ENCODE measurements at places on chromosomes 7 and 10. TPM values are rescaled to one million over a fixed set of nuclear protein-coding genes. Genes with fewer than 3 reads are reported as not detected.

The TDRD1 gene
- not detected for total RNA-seq

The EXOC4 gene
- total RNA-seq = 111 TPM

The FOXI2 gene
- total RNA-seq = not detected

The ADIRF gene
- total RNA-seq = not detected

The ZDHHC6 gene
- total RNA-seq = 37.1 TPM

The PRKG1 gene
- 37.0 TPM for total RNA-seq

The CHAT gene
- not detected for total RNA-seq

The PCLO gene
- 6.0 TPM for total RNA-seq

DNA sequence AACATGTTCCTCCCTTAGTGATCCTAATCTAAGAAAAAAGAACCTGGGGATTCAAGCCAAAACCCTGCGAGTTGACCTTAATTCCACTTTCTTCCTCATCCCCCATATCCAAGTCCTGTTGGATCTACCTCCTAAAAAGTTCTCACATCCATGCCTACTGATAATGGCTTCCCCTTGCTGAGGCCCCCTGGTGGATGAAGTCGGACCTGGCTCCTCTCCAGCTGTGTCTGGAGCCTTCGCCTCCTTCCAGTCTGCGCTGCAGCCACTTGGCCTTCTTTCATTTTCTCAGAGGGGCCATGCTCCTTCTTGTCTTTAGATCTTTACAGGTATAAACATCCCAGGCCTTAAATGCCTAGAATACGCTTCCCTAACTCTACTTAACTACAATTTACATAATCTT, 8.1 kb downstream of the PDE1C start:
- peak; percentile 49 for DNase-seq
- peaks cover 22% of the 10 kb centered on the region for H3K4me1 ChIP-seq
- peaks cover 78% of the 10 kb centered on the region for H3K27me3 ChIP-seq
- H3K36me3 ChIP-seq = no peaks in the 10 kb centered on the region
- H3K4me3 ChIP-seq = no peak overlapping the region
- no peak overlapping the region for H3K27ac ChIP-seq

DNA sequence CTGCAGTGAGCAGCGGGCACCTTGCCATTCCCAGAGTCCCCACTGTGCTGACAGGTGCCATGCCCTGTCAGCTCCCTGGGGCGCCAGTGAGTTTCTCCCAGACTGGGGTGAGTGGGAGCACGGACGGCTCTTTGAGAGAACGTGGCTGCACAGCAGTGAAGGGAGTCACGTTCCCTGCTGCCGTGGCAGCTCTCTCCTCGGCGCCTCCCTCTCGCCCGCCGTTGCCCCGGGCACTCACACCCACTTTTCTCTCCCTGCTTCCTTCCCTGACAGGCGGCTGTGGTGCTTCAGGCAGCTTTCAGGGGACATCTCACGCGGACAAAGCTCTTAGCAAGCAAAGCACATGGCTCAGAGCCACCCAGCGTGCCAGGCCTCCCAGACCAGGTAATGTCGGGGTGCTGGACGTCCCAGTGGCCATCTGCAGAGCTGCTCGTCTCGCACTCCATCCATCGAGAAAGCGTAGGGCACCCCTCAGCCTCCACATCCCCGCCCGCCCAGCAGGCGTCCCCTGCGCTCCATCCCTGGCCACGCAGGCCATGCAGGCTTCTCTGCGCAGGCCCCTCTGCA, 27.1 kb upstream of the TTYH3 start:
- peaks cover 4% of the 10 kb centered on the region for H3K4me1 ChIP-seq
- no peak overlapping the region for H3K27ac ChIP-seq
- peaks cover 8% of the 10 kb centered on the region for H3K36me3 ChIP-seq
- H3K27me3 ChIP-seq = no peaks in the 10 kb centered on the region

DNA sequence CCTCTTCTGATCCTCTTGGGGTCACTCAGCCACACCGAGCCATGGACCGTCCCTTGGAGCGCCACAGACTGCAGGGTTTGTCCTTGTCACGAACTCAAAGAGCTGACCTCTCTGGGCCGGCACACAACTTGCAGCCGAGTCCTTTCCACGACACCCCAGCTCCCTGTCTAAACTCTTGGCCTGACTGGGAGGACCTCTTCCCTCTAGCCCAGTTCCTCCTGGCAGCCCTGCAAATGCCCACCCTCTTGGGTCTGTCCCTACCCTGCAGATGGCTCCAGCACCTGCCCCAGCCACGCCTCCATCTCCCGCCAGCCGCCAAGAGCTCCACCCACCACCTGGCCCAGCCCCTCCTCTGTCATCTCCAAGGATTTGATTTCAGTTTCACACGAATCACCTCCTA, 339.2 kb downstream of the DNAJB6 start:
- H3K27me3 ChIP-seq = peaks cover 98% of the 10 kb centered on the region
- DNase-seq = no peak
- H3K4me3 ChIP-seq = no peak overlapping the region
- H3K27ac ChIP-seq = no peak overlapping the region
- H3K36me3 ChIP-seq = no peaks in the 10 kb centered on the region
- H3K4me1 ChIP-seq = no peaks in the 10 kb centered on the region

- H3K27ac ChIP-seq = no peak overlapping the region
- H3K4me3 ChIP-seq = no peak overlapping the region
These were observed 288.9 kb downstream of the ADARB2 start for GRCh38 chr10:1448252-1448930.

DNA sequence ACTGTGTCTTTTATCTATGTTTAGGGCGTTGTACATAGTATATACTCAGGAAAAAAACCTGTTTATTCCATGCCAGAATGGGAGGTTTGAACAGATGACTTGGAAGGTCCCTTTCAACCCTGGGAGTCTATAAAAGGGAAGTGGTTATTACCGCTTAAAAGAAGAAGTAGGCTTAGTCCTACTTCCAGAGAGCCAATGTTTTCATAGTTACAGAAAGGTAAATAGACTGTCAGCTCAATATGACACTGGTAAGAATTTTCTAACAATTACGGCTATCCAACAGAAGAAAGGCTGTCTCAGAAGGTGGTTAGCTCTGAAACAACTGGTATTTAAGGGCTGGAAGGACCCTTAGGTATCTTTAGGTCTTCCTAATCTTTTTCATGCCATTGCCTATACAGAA, 1.1 kb upstream of the TFAM start:
- no peak for DNase-seq
- no peaks in the 10 kb centered on the region for H3K27me3 ChIP-seq
- peaks cover 17% of the 10 kb centered on the region for H3K4me1 ChIP-seq

- no peak for DNase-seq
- H3K4me1 ChIP-seq = peaks cover 2% of the 10 kb centered on the region
- H3K4me3 ChIP-seq = no peak overlapping the region
- no peak overlapping the region for H3K27ac ChIP-seq
- H3K27me3 ChIP-seq = peaks cover 27% of the 10 kb centered on the region
These were observed 10.4 kb downstream of the GRM3 start for GRCh38 chr7:86653919-86654659.

DNA sequence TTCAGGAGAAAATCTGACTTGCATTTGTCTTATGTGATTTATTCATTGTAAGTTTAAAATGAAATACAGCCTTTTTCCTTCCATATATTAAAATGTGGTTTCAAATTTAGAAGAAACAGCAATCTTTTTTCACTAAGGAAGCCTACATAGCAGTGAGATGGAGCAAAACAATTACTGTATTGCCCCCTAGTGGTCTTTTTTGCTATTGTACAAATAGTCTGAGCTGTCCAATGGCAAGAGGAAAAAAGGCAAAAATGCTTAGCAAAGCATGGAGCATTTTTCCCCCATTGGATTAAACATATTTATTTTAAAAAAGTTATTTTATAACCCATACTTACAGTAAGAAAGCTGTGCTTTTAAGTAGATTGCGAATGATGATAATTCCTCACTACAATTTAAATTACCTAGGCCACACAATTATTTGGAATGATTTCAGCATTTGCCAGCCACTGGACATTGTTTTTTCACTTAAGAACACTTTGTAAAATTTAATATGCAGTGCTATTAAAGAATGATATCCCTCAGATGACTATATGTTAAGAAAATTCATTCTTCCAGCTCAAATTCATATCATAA, 119.5 kb downstream of the CPED1 start:
- H3K4me3 ChIP-seq = no peak overlapping the region
- no peak overlapping the region for H3K27ac ChIP-seq
- DNase-seq = no peak
- no peaks in the 10 kb centered on the region for H3K27me3 ChIP-seq
- peaks cover 4% of the 10 kb centered on the region for H3K36me3 ChIP-seq

DNA sequence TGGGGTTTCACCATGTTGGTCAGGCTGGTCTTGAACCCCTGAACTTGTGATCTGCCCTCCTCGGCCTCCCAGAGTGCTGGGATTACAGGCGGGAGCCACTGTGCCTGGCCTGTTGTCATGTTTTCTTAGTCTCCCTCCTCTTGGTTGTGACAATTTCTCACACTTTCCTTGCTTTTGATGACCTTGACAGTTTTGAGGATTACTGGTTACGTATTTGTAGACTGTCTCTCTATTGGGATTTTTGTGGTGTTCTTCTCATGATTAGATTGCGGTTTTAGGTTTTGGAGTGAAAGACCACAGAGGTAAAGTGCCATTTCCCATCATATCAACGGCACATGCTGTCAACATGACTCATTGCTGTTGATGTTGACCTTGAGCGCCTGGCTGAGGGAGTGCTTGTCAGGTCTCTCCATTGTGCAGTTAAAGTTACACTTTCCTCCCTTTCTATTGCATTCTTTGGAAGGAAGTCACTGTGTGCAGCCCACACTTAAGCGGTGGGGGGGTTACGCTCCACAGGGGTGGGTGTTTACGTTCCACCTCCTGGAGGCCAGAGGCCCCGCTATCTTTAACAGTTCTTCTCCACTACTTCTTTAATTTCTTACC, 10.8 kb downstream of the NEURL1 start:
- no peak overlapping the region for H3K4me3 ChIP-seq
- no peaks in the 10 kb centered on the region for H3K36me3 ChIP-seq
- DNase-seq = no peak
- peaks cover 69% of the 10 kb centered on the region for H3K27me3 ChIP-seq
- H3K4me1 ChIP-seq = peaks cover 26% of the 10 kb centered on the region

DNA sequence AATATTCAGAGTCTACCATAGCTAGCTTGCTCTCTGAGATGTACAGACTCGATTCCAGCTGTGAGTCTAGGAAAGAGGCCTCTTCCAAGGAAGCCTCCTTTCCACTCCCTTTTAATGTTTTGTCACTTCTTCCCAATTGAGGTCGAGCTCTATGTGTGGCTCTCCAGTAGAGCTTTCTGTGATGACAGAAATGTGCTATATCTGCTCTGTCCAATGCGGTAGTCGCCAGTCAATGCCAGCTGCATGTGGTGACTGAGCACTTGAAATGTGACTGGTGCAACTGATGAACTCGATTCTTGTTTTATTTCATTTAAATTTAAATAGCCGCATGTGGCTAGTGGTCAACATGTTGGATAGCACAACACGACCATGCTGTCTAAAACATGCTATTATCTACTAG, 387.0 kb upstream of the NRP1 start:
- DNase-seq = no peak
- peaks cover 8% of the 10 kb centered on the region for H3K4me1 ChIP-seq
- H3K27ac ChIP-seq = no peak overlapping the region
- H3K4me3 ChIP-seq = no peak overlapping the region

GRCh38 chr7:115701141-115701540, 329.4 kb downstream of the TFEC start:
- H3K27me3 ChIP-seq = no peaks in the 10 kb centered on the region
- no peak overlapping the region for H3K27ac ChIP-seq
- no peaks in the 10 kb centered on the region for H3K36me3 ChIP-seq
- DNase-seq = no peak

GRCh38 chr10:1788401-1788800, 51.1 kb upstream of the ADARB2 start:
- no peaks in the 10 kb centered on the region for H3K4me1 ChIP-seq
- H3K27ac ChIP-seq = no peak overlapping the region

GRCh38 chr7:15856311-15856710, 169.8 kb upstream of the MEOX2 start:
- H3K36me3 ChIP-seq = no peaks in the 10 kb centered on the region
- H3K27ac ChIP-seq = no peak overlapping the region
- no peaks in the 10 kb centered on the region for H3K27me3 ChIP-seq
- H3K4me1 ChIP-seq = no peaks in the 10 kb centered on the region

DNA sequence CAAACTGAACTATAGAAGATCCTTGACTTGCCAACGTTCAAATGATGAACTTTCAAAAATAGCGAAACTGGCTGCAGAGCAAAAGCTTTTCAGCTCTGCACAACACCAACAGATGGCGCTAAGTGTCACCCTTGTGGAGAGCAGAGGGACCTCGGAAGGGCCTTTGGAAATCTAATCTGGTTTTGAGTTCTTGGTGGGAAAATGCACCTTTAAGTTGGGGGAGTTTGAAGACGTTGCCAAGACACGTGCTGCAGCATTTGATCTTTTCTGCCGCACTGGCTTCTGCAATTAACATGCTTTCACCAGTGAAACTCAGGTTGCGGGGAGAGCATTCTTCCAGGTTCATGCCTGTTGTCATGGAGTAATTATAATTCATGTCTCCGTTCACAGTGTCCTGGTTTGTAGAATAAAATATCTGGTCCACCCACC, 26.3 kb upstream of the WDR11 start:
- H3K4me3 ChIP-seq = no peak overlapping the region
- peaks cover 4% of the 10 kb centered on the region for H3K27me3 ChIP-seq
- H3K4me1 ChIP-seq = peaks cover 22% of the 10 kb centered on the region
- no peak overlapping the region for H3K27ac ChIP-seq
- DNase-seq = peak; percentile 42

- DNase-seq = no peak
- H3K4me1 ChIP-seq = peaks cover 44% of the 10 kb centered on the region
These were observed 3.1 kb upstream of the HOXA9 start for GRCh38 chr7:27168265-27168947.

DNA sequence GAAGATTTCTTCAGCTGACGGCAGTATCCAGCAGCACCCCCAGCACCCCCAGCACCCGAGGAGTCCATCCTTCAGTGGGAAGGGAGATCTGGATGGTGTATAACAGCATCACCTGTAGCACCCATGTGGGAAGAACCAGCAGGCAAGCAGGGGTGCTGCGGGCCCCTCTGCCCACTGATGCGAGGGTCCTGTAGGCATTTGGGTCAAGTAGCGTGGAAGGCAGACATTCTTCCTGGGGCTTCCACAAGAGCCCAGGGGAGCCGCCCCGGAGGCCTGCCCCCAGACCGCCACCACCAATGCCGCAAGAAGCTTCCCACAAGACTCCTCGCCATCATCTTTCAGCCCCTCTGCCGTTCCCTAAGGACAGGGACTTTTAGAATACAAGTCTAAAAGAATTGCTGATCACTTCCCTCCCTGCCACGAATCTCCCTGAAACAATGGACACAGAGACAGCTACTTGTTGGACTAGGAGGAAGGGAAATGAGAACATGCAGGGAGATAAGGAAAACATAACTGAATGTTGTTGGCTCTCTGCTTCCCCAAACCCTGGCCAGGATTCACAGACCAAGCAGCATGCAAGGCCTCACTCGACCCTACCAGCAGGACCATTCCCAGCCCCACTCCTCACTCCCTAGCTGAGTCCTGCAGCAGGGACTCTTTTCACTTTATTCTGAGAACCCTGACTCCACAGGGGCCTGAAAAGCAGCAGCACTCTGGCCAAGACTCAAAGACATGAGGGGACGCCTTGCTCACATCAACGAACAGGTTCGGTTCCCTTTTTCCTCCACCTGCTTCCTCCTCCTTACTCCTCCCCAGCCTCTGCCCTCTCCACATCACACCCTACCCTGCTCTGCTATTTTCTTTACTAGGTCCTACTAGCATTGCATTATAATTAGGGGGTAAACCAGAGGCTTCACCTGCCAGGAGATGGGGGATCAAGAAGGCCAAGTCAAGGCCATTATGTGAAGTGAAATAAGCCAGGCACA, 164.5 kb downstream of the HERPUD2 start:
- no peaks in the 10 kb centered on the region for H3K4me1 ChIP-seq
- H3K27ac ChIP-seq = no peak overlapping the region
- no peaks in the 10 kb centered on the region for H3K36me3 ChIP-seq
- no peak for DNase-seq
- no peak overlapping the region for H3K4me3 ChIP-seq
- H3K27me3 ChIP-seq = peaks cover 32% of the 10 kb centered on the region

- H3K27me3 ChIP-seq = no peaks in the 10 kb centered on the region
- no peaks in the 10 kb centered on the region for H3K4me1 ChIP-seq
- no peak overlapping the region for H3K4me3 ChIP-seq
- no peak for DNase-seq
- no peaks in the 10 kb centered on the region for H3K36me3 ChIP-seq
These were observed 7.6 kb upstream of the TMEM236 start for GRCh38 chr10:17744341-17744861.

Data from mesothelial cell of epicardium (in vitro differentiated cells).